NCI-H2029 treated with DMSO at 0.1 percent for 48 hours (cell line): ENCODE measurements at places on chromosomes 5 and 9.

GRCh38 chr5:134289509-134290113 lies 63.7 kb upstream of the PPP2CA start:
- DNase-seq = peak; percentile 21

DNA sequence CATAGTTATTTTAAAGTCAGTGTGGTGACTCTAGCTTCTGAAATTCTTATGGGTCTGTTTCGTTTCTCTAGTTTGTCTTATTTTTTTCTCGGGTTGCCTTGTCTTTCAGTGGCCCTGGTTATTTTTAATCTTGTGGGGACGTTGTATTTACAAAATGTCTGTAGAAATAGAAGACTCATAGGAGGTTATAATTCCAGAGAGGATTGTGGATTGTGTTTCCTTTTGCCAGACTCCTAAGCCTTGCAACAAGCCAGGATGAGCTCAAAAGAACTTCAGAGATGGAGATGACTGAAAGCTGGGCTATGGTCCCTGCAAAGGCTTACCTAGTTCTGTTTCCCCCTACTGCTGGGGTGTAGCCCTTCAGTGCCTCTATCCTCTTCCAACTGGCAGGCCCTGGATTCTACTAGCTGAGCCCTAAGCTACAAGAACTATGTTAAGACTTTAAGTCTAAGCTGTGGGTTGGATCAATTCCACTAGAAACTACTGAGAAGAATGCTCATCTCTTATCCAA lies 32.2 kb upstream of the LECT2 start:
- no peak for DNase-seq

DNA sequence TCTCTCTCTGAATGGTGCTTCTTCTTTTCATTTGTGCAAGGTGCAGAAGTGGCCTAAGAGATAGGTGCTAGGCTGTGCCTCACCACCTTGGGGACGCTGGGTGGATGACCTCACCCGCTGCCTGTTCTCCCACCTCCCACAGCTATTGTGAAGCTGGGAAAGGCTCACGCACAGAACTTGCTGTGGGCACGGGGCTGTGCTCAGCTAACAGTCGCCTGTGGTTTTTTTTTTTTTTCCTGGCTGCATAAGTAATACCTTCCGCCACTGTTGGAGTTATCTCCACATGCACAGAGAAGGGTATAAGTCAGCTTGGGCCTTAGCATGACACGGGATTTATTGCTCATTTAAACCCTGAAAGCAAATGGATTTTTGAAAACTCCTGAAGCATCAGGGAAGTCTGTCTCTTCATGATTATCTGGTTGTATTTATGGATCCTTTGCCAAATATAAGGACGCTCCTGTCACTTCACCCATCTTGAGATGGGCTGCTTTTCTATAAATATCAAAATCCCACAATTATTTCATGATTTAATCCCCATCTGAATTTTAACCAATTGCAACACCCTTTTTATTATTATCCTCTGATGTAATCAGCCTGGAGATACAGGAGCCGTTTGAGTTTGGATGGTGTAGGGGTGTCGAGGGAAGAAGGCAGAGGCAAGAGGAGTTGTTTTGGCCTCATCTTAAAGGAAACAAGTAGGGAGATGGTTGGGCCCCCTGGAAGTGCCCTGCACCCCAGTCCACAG lies 9.0 kb downstream of the DBH start:
- DNase-seq = no peak

DNA sequence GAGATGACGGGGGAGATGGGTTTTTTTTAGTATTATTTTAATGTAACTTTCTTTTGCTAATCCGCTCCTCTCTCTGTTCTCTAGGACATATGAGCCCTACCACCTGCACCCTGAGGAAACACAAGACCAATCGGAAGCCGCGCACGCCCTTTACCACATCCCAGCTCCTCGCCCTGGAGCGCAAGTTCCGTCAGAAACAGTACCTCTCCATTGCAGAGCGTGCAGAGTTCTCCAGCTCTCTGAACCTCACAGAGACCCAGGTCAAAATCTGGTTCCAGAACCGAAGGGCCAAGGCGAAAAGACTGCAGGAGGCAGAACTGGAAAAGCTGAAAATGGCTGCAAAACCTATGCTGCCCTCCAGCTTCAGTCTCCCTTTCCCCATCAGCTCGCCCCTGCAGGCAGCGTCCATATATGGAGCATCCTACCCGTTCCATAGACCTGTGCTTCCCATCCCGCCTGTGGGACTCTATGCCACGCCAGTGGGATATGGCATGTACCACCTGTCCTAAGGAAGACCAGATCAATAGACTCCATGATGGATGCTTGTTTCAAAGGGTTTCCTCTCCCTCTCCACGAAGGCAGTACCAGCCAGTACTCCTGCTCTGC lies 4.8 kb downstream of the MSX2 start:
- DNase-seq = no peak

GRCh38 chr5:76836585-76836984 lies 13.2 kb upstream of the S100Z start:
- DNase-seq = no peak

GRCh38 chr9:76756268-76756640 lies 8.0 kb upstream of the PCA3 start:
- peak; percentile 58 for DNase-seq

GRCh38 chr9:115261656-115262081 lies 143.7 kb upstream of the TNC start:
- peak; percentile 14 for DNase-seq

DNA sequence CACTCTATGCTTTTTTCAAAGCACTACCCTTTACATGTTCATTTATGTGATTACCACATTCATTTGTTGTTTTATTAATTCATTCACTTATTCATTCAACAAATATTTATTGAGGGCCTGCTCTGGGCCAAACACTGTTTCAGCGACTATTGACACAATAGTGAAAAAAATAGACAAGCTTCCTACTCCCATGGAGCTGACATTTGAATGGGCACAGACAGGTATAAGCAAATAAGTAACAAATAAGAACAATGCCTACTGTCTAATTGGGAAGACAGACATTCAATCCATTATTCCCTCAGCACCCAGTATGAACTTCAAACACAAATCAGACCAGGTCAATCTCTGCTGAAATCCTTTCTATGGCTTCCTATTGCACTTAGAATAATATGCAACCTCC lies 156.9 kb upstream of the NR3C1 start:
- no peak for DNase-seq

- DNase-seq = no peak
These were observed 131.6 kb upstream of the RASA1 start for GRCh38 chr5:87136096-87136495.

DNA sequence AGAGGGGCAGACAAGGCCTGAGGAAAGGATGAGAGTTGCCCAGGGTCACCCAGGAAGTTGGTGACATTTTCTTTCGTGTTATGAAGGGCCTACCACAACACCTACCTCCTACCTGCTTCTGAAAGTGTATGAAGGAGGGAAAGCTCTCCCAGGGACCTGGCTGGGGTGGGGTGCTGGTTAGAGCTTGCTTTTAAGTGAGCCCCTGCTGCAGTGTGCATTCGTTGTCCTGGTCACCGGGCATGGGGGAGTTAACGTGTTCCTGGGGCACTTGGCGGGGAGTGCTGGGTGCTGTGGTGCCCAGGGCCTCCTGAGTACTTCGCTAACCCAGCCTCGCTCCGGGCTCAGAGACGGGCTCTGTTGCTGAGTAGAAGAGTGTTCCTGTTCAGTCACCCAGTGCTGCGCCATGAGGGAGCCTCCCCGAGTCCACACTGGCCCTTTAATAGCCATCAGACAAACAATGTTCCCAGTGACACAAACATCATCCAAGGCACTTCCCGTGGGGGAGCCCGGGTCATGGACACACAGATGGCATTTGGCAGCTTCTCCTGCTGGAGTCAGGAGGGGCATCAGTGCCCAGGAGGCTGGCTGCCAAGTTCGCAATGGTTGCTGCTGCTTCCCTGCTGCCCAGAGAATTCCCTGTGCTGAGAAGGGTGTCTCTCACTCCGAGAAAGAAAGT lies 85.7 kb downstream of the AMBP start:
- peak; percentile 84 for DNase-seq

- no peak for DNase-seq
These were observed 1.4 kb upstream of the HSDL2 start for GRCh38 chr9:112378328-112379176.
